ENCODE measurements at places on chromosomes 5 and 9.

GRCh38 chr9:122236681-122237080 is 7.9 kb upstream of the LHX6 start:
- DNase-seq = no peak

GRCh38 chr5:141969783-141970771 is 1.2 kb downstream of the RNF14 start:
- DNase-seq = peak; percentile 96

DNA sequence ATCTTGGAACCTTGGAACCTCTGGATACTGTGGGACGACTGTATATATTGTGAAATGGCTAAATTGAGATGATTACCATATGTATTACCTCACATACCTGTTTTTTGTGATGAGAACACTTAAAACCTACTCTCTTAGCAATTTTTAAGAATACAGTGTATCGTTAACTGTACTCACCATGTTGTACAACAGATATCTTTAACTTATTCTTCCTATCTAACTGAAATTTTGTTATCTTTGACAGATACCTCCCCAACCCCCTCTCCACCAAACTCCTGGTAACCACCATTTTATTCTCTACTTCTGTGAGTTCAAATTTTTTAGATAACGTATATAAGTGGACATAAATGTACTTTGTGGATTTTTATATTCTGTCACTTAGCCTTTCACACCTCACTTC is 126.5 kb downstream of the ZCCHC7 start:
- peak; percentile 43 for DNase-seq

- DNase-seq = no peak
Measured at GRCh38 chr5:35036536-35036935, 11.2 kb downstream of the AGXT2 start.

DNA sequence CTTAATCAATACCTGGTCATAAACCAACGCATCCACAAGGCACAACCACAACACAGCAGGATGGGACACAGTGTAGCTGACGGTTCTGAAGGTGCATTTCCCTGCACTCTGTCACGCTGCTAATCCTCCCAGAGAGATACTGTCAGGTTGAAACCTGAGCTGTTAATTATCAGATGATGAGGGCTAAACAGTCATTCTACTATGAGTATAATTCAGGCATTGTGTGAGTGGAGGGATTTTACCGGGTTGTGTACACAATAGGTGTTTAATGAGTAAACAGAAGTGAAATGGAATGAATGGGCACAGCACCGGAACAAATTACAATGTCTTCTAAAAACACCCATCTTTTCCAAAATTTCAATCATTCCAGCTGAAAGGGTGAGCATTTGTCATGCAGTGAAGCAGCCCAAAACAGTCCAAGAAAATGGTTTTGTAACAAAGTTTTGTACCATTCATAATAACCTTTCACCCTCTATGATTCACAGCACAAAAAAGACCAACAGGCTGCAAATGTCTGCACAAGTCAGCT is 71.5 kb downstream of the ABCA1 start:
- DNase-seq = no peak

- no peak for DNase-seq
Measured at GRCh38 chr9:113530022-113530635, 66.6 kb downstream of the RGS3 start.

GRCh38 chr5:18003312-18003711 is 369.1 kb downstream of the TAF11L14 start:
- no peak for DNase-seq

- no peak for DNase-seq
Measured at GRCh38 chr5:101338226-101338625, 435.1 kb upstream of the ST8SIA4 start.

DNA sequence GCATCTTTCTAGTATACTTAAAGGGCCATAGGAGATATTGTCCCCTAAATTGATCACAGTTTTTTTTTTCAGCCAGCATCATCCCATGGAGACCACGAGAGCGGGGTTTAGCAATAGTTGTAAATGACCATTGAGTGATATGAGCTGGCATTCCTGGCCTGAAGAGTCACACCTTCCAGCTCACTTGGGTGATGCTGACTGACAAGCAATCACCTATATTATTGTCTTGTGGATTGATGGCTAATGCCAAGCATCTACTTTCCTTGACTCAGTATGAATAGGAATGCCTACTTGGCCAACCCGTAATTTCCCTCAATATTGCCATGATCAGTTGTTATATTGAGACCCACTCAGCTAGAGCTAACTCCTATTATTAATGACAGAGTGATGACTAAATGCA is 70.5 kb downstream of the ADAMTSL1 start:
- no peak for DNase-seq

Measured in hematopoietic multipotent progenitor cell treated with erythropoietin and hydrocortisone succinate and interleukin-3 and kit ligand, for 6 days (in vitro differentiated cells).